Nasal cavity respiratory epithelium epithelial cell of viscerocranial mucosa (primary cell): ENCODE measurements at places on chromosomes 12 and 14. TPM values are rescaled to one million over a fixed set of nuclear protein-coding genes. Genes with fewer than 3 reads are reported as not detected.

Gene TAS2R30
- total RNA-seq: 0.68 and 8.0 TPM in 2 replicates

Gene METTL3
- 34.9 and 49.2 TPM in 2 replicates for total RNA-seq

Gene KCNJ8
- not detected in 2 replicates for total RNA-seq

Gene AQP6
- total RNA-seq: not detected in 2 replicates

Gene SYCP3
- total RNA-seq: under 0.01 and 0.36 TPM in 2 replicates

Gene KERA
- not detected in 2 replicates for total RNA-seq

Gene MYBPC1
- not detected in 2 replicates for total RNA-seq

Gene KRT77
- total RNA-seq: not detected in 2 replicates

Gene DUSP6
- total RNA-seq: 123 and 158 TPM in 2 replicates

Gene RNF10
- total RNA-seq: 160 and 314 TPM in 2 replicates

Gene KRT82
- total RNA-seq: not detected in 2 replicates

Gene GZMH
- not detected in 2 replicates for total RNA-seq

Gene BCL2L14
- total RNA-seq: not detected in 2 replicates

Gene RNASE3
- total RNA-seq: not detected in 2 replicates

Gene HCAR1
- not detected in 2 replicates for total RNA-seq

Gene SMIM41
- total RNA-seq: under 0.01 TPM in 1 of 2 replicates, not detected in the other

Gene KLHDC1
- total RNA-seq: 0.68 and 1.2 TPM in 2 replicates

Gene WNT1
- total RNA-seq: not detected in 2 replicates

Gene HOXC9
- total RNA-seq: not detected in 2 replicates

Gene SERPINA1
- under 0.01 and 9.6 TPM in 2 replicates for total RNA-seq

Gene ALDH1L2
- total RNA-seq: 34.2 and 46.3 TPM in 2 replicates

Gene ANKRD13A
- 37.8 and 45.8 TPM in 2 replicates for total RNA-seq

Gene MUCL1
- not detected in 2 replicates for total RNA-seq

Gene PPM1H
- total RNA-seq: under 0.01 and 5.0 TPM in 2 replicates

Gene KRT76
- total RNA-seq: not detected in 2 replicates

Gene SERPINA12
- not detected in 2 replicates for total RNA-seq

Gene TEX22
- total RNA-seq: 0.28 and 0.34 TPM in 2 replicates

Gene PDZRN4
- not detected in 2 replicates for total RNA-seq

Gene OLR1
- under 0.01 TPM in 2 replicates for total RNA-seq

Gene LRRIQ1
- total RNA-seq: under 0.01 and 1.4 TPM in 2 replicates

Gene MDGA2
- total RNA-seq: not detected in 2 replicates

Gene POTEM
- not detected in 2 replicates for total RNA-seq

Gene STAT2
- total RNA-seq: 56.0 and 105 TPM in 2 replicates

Gene TEP1
- total RNA-seq: 13.0 and 29.0 TPM in 2 replicates
